ENCODE measurements at places on chromosomes 16 and 17.

DNA sequence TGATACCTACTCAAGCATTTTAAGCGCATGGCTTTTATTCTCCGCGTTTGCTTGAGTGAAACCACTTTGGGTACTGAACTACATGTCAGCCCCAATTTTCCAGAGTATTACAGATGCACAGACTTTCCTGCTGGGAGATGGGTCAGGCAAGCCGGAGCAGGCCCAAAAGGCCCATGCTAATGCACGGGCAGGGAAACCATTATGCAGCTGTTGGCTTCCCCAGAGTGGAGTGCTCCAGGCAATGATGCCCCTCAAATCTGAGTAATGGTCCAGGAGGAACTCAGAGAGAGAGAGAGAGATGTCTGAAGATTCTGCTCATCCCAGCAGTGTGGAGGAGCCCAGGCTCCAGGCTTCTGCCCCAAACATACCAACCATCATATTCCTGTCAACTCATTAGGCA lies 80.2 kb downstream of the CDH11 start:
- DNase-seq: no peak

GRCh38 chr16:24729951-24730815 lies 732 bp downstream of the TNRC6A start:
- peak; percentile 32 for DNase-seq

DNA sequence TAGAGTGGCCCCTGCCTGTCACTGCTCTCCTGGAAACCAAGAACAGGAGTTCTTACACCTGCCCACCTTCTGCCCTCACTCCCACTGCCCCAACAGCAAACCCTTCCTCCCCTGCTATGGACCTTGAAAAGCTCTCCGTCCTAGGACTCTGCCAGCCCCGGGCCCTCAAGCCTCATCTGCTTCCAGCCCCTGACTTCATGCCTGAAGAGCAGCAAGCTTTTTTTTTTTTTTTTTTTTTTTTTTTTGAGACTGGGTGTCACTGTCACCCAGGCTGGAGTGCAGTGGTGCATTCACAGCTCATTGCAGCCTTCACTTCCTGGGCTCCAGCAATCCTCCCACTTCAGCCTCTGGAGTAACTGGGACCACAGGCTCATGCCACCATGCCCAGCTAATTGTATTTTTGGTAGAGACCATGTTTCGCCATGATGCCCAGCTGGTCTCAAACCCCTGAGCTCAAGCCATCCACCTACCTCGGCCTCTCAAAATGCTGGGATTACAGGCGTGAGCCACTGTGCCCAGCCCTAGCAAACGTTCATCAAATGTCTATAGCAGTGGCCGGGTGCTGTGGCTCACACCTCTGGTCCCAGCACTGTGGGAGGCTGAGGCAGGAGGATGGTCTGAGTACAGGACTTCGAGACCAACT lies 16.9 kb downstream of the CARHSP1 start:
- no peak for DNase-seq

GRCh38 chr17:56602292-56603130 lies 9.0 kb downstream of the NOG start:
- DNase-seq: no peak

GRCh38 chr16:80968386-80969113 lies 38.1 kb downstream of the CMC2 start:
- DNase-seq: peak; percentile 53

DNA sequence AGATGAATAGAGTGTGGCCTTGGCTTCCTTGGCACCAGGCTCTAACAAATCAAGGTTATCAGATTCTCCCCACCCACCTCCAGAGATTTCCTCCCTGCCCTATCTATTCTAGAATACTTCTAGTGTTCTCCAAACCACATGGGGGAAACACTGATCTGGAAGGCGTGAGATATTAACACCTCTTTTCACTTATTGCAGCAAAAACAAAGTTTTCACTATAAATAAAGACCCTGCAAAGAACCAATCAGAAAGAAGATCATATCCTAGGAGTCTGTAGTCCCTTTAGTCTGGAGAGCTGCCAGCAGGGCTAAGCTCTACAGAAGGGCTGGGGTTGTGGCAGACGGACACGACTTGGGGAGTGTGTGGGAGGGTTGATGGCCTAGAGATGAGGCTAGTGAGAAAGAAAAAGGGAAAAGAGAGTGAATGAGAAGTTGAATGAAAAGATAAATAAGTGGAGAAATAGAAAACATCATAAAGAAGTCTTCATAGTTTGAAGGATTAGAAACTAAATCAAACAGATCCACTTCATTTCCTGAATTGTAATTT lies 8.6 kb upstream of the SKAP1 start:
- no peak for DNase-seq

DNA sequence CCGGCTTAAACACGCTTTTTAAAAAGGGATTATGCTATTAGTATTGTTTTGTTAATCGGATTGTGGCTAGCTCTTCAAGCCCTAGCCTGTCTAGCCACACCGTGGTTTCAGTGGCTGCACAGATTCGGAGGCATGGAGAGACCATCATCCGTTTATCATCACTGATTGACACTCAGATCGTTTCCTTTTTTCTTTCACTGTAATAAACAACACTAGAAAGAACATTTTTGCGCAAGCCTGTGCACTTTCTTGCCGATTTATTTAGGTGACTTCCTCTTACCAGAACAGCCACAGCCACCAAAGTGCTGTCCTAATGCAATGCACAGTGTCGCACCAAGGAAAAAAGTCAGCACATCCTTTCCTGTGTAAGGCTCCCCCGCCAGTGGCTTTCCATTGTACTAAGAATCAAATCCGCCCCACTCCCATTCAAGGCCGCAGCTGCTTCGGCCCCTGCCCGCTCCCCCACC lies 78.2 kb downstream of the CRISPLD2 start:
- DNase-seq: no peak

DNA sequence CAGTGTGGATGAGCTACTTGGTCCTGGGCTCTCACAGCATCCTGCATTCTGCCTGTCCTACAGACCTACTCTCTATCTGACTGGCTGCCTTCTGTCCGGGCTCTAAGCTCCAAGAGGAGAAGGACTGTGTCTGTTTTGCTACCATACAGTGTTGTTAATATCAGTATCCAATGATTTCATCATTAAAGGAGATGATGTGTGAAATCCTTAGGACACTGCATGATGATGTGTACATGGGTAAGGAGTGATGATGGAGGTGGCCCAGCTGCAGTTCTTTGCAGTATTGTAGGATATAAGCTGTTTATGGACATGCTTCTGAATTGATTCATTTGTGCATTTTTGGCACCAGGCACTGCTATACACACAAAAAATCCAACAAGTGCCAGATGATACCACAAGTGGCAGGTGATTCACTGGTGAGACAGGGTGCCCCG lies 536.9 kb upstream of the CDH11 start:
- DNase-seq: peak; percentile 80

- no peak for DNase-seq
These were observed 33.6 kb upstream of the BRD7 start for GRCh38 chr16:50402298-50402895.

Measured in fibroblast of mammary gland (primary cell).